ENCODE measurements at places on chromosomes 11 and 22. TPM values are rescaled to one million over a fixed set of nuclear protein-coding genes. Genes with fewer than 3 reads are reported as not detected.
A peak's percentile ranks its signal among the peaks of the same experiment; 100 is the strongest.

The ME3 gene
- 10.3 TPM for polyA plus RNA-seq

The FXYD6 gene
- polyA plus RNA-seq = 56.9 TPM

- no peak overlapping the region for H3K27ac ChIP-seq
- DNase-seq = no peak
- H3K4me3 ChIP-seq = no peak overlapping the region
Measured at GRCh38 chr22:40425082-40425481, 54.7 kb downstream of the SGSM3 start.

- H3K4me3 ChIP-seq = peak overlapping the region; percentile 83
- peaks cover 27% of the 10 kb centered on the region for H3K4me1 ChIP-seq
- H3K36me3 ChIP-seq = no peaks in the 10 kb centered on the region
- DNase-seq = peak; percentile 91
- no peaks in the 10 kb centered on the region for H3K27me3 ChIP-seq
Measured at GRCh38 chr22:30325065-30325720, 1.5 kb downstream of the TBC1D10A start.

DNA sequence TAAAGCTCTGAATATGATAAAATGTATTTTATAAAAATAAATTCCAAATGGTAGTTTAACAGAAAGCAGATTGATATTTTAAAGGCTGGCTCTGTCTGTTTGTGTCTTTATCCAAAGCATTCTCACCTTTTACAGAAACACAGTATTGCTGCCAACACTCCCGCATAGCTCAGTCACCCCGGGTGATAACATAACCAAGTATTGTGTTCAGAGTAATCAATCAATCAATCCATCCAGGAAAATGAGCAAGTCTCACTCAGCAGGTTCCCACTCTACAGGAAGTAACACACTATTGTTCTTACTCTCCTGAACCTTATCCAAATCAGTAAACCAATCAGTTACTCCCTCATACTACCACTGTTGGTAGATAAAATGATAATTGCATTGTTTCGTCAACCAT is 203.4 kb downstream of the LRRC4C start:
- no peak overlapping the region for H3K4me3 ChIP-seq
- no peaks in the 10 kb centered on the region for H3K4me1 ChIP-seq
- no peaks in the 10 kb centered on the region for H3K27me3 ChIP-seq

GRCh38 chr11:76102802-76103201 is 103.5 kb downstream of the WNT11 start:
- no peak overlapping the region for H3K27ac ChIP-seq
- H3K4me3 ChIP-seq = no peak overlapping the region
- no peaks in the 10 kb centered on the region for H3K4me1 ChIP-seq

- peaks cover 13% of the 10 kb centered on the region for H3K4me1 ChIP-seq
- H3K4me3 ChIP-seq = no peak overlapping the region
- no peaks in the 10 kb centered on the region for H3K27me3 ChIP-seq
- no peaks in the 10 kb centered on the region for H3K36me3 ChIP-seq
Measured at GRCh38 chr11:115207916-115208315, 296.3 kb downstream of the CADM1 start.

- DNase-seq = no peak
- no peaks in the 10 kb centered on the region for H3K36me3 ChIP-seq
- no peaks in the 10 kb centered on the region for H3K27me3 ChIP-seq
Measured at GRCh38 chr11:107268977-107269376, 188.6 kb downstream of the CWF19L2 start.

DNA sequence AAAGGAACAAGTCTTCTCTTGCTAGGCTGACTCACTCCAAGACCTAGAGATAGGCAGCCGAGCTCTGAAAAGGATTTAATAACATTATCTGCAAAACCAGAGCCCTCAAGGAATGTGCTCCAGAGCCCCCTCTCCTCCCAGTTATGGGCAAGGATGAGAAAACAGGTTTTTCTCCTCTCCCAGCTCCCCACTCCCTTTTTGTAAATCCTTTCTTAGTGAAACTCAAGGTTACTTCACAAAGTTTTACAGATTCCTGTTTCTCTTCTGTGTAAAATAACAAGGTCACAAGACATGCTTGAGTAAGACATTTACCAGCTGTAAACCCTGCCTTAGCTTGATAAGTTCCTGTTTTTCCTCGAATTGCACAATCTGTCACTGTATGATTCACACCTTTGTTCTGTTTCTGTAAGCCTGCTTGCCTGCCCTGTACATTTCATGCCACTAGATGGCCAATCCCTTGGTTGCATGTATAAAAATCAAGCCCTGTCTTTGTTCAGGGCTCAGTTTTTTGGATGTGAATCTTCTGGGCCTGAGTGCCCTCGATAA is 489.4 kb downstream of the KCNA4 start:
- H3K27me3 ChIP-seq = no peaks in the 10 kb centered on the region
- H3K4me3 ChIP-seq = no peak overlapping the region
- peak; percentile 78 for DNase-seq
- H3K36me3 ChIP-seq = no peaks in the 10 kb centered on the region
- H3K4me1 ChIP-seq = peaks cover 11% of the 10 kb centered on the region
- H3K27ac ChIP-seq = peak overlapping the region; percentile 93

- no peak overlapping the region for H3K4me3 ChIP-seq
- H3K4me1 ChIP-seq = no peaks in the 10 kb centered on the region
- H3K27me3 ChIP-seq = no peaks in the 10 kb centered on the region
- H3K27ac ChIP-seq = no peak overlapping the region
- no peak for DNase-seq
Measured at GRCh38 chr11:2522631-2523255, 77.9 kb downstream of the KCNQ1 start.

- no peaks in the 10 kb centered on the region for H3K36me3 ChIP-seq
- no peak for DNase-seq
- no peak overlapping the region for H3K27ac ChIP-seq
- H3K27me3 ChIP-seq = no peaks in the 10 kb centered on the region
- no peak overlapping the region for H3K4me3 ChIP-seq
Measured at GRCh38 chr11:11293798-11294550, 59.1 kb downstream of the CSNK2A3 start.

GRCh38 chr22:28141614-28142013 is 222.6 kb upstream of the PITPNB start:
- no peaks in the 10 kb centered on the region for H3K27me3 ChIP-seq
- H3K36me3 ChIP-seq = no peaks in the 10 kb centered on the region
- H3K4me1 ChIP-seq = peaks cover 35% of the 10 kb centered on the region
- no peak overlapping the region for H3K4me3 ChIP-seq

Data from hepatocyte (in vitro differentiated cells).